Left kidney (tissue), 8 donors: ENCODE measurements at places on chromosomes 3 and 15. TPM values are rescaled to one million over a fixed set of nuclear protein-coding genes. Genes with fewer than 3 reads are reported as not detected.

Gene BLM
- 17.7 TPM for polyA plus RNA-seq

- no peak for DNase-seq
Observed at GRCh38 chr3:115550285-115550761, 73.0 kb upstream of the GAP43 start.

Gene C3orf70
- polyA plus RNA-seq = 9.9 TPM

Gene BRPF1
- polyA plus RNA-seq = 17.9 TPM

Gene SOX2
- 0.30 TPM for polyA plus RNA-seq

- DNase-seq = no peak
Observed at GRCh38 chr3:115975353-115975752, 352.0 kb downstream of the GAP43 start.

DNA sequence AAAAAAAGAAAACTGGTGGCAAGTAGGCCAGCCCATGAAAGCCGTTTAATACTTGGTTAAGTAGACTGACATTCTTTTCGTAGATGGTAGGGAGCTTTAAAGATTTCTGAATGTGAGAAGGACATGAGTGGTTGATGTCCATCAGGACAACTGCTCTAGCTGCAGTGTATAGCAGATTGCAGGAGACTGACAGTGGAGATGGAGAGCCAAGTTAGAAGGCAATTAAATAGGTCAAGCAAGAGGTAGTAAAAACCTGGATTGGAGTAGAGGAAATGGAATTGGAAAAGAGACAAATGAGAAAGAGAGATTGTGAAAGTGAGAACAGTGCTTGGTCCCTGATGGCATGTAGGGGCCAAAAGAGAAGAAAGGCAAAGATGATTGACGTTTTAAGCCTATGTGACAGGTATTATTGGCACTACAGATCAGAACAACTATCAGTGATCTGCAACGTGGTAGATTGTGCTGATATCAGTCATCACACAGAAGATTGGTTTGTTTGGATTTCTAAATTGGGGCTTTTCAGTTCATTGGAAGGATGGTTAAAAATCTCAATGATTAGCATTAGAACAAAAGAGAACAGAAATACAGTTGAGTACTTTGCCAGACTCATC lies 74.0 kb downstream of the CNTN4 start:
- no peak for DNase-seq

DNA sequence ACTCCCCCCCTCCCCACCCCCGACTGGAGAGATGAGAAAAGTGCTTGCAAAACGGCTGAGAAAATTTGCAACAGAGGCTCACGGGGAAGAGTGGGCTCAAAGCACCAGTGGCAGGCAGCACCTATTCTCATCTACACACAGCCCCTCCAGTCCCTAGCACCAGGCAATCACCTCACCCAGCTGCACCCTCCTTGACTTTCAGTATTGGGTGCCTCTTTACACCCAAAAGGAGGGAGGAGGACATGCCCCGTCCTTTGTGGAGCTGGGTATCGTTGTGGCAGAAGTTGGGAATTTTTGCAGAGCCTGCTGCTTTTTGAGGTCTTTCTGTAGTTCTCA lies 182.8 kb upstream of the TOPAZ1 start:
- DNase-seq = no peak

DNA sequence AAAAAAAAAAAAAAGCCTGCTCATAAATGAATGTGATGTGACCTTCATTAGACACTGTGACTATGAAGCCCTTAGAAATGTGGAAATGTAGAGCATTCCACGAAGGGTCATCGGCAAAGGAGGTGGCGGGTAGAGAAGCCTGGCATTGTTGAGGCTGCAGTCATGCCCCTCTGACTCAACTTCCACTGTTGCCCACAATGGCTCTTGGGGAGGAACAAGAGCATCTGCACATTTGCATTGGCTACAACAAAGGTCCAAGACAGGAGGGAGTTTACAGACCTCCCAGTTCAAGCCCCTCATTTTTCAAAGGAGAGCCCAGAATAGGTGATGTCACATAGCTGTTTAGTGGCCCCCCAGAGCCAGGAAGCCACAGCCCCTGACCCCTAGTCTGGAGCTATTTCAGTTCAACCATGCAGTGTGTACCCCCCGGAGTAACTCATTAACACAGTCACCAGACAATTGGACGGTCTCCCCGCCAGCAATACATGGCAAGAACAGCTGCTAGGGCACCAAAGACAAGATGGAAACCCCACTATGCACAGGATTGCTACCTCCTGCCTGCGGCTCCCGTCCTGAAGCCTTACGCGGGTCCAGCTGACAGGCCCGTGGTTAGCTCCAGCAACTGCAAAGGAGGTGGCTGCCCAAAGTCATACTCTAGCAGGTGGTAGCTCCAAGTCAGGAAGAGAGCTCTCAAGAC lies 56.2 kb downstream of the SH3BP5 start:
- DNase-seq = no peak

Gene ISLR2
- 0.93 TPM for polyA plus RNA-seq

DNA sequence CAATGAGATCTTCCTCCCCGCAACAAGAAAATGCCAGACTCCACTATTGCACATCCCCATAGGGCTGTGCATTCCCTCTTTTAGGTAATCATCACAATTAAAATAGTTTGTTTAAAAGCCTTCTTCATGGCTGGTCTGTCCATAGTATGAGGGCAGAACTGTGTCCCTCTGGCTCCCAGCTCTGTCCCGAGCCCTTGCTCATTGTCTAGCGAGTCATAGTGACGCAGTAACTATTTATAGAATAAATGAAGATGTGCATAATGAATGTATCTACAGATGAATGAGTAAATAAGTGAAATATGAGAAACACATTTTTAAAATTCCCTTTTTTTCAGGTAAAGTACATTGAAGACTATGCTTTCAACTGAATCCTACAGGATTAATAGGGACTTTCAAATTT lies 128.4 kb upstream of the TMC3 start:
- no peak for DNase-seq

DNA sequence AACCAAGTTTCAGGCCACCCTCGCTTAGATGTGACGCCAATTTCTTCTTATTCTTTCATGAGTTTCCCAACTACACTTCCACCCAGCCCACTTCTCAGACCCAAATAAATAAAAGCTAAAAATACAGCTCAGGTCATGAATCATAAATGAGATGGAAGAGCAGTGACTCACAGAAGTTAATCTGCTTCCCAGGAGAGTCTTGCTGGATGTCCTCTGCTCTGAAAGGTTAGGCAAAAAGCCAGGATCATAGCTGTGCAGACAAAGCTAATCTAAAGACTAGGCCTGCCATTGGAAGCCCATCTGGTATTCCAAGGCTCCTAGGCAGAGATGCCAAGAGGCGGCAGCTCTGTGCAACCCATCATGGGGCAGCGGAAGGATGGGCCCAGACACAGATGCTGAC lies 24.1 kb downstream of the SHC4 start:
- DNase-seq = no peak

- no peak for DNase-seq
Observed at GRCh38 chr15:88649753-88650551, 11.1 kb downstream of the ISG20 start.

Gene ARPIN
- polyA plus RNA-seq = 33.1 TPM

DNA sequence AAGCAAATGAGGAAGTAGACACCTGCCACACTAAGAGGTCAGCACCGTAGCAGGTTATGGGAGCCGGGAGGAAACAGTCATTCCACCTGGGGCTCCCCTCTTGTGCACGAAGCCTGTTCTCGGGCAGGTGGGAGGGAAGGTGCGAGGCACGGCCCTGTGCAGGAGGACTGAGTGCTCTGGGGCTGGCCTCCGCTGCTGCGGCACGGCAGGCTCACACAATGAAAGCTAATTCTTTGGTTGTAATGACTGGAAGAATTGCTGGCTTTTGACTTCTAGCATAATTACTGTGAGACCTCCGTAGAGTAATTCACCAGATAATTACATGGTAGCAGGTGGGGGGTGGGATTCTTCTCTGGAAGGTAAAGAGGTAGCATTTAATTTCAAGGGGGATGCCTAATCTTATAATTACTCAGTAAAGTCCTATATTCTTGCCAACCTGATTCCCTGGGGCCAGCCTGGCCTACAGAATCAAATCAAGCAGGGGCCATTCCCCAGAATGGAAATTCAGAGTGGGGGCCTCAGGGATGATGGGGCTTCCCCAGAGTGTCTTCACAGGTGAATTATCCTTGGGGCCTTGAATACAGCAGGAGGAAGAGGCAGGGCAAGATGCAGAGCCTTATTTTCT lies 129.1 kb downstream of the TPRA1 start:
- DNase-seq = no peak

Gene VPS33B
- 20.9 TPM for polyA plus RNA-seq

GRCh38 chr15:42730536-42730935 lies 6.4 kb downstream of the CDAN1 start:
- DNase-seq = no peak

Gene SEMA3G
- 19.1 TPM for polyA plus RNA-seq

GRCh38 chr3:36871379-36872126 lies 73.3 kb downstream of the TRANK1 start:
- no peak for DNase-seq

GRCh38 chr3:63981980-63982379 lies 41.3 kb downstream of the PSMD6 start:
- DNase-seq = no peak

DNA sequence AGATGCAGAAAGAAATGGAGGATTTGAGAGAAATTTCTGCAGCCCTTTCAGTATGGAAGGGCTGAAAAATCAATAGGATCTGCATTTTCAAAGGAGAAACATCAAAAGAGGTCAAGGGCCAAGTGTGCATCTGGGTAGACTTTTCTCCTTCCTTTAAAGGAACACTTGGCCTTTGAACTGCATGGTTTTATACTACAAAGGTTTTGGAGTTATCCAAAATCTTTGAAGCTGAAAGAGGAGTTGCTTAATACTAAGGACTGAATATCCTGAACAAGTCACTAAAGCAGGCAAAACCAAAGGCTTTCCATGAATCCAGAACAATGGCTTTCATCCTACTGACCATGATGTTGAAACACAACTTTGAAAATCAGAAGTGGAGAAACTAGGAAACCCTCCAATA lies 553.7 kb upstream of the LMCD1 start:
- DNase-seq = no peak

DNA sequence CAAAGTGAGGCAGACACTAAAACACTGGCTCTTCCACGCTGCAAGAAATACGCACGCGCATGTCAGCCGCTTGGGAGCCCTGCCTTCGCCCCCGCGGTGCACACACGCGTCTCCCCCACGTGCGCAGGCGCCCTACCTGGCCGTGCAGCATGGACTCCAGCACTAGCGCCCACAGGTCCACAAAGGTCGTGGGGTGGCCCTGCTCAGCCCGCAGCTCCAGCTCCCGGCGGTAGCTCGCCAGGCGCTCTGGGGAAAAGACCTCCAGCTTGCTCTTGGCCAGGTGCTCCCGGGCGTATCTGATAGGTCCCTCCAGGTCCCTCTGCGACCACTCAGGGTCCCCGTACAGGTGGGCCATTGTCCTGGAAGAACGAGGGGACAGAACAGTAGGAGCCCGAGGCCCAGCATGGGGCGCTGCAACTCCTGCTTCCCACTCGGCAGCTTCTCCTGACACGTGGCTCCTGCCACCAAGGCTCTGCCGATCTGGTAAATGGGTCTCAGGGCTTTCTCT lies 14.9 kb downstream of the PLA2G4D start:
- DNase-seq = no peak

DNA sequence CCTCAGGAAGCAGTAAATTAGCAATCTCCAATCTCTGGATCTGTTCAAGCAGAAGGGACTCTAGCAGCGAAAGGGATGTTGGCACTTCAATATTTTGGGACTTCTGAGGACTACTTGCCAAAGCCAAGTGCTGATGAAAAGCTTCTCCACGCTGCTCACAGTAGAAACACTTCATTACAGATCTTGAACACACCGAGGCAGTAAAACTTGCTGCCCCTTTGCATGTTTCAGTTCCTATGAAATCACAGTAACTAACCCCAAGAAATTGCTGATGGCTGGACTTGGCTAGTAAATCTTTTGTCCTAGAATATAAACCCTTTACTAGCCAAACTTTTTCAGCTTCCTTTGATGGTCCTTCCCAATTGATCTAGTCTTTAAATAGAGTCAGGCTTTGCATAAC lies 750.5 kb upstream of the GRM7 start:
- DNase-seq = no peak

GRCh38 chr15:73052653-73053397 lies 562 bp downstream of the NEO1 start:
- peak; percentile 81 for DNase-seq

DNA sequence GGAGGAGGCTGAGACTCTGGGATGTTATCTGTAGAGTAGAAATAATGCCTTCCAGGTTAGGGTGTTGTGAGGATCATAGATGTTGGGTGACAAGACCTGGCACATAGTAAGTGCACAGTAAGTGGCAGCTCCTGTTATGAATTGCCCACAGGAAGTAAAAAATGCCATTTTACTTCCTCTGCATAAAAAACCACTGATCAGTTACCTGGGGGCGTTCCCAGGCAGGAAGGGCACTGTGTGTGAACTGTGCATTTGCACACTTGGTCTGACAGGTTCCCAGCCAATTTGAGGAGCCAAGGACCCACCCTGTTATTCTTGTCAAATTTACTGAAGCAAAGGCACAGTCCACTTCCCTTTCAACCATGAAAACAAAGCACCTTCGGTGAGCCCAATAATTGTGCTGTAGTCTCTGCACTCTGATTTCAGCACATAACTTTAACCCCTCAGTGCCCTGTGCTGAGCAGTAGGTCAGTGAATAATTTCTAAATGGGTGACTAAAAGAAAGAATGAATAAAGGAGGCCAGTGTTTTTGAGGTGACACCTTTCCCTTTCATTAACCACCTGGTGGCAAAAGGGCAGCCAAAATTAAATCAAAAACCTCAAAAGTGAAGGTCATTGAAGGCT lies 85.8 kb upstream of the ARHGEF3 start:
- DNase-seq = no peak

DNA sequence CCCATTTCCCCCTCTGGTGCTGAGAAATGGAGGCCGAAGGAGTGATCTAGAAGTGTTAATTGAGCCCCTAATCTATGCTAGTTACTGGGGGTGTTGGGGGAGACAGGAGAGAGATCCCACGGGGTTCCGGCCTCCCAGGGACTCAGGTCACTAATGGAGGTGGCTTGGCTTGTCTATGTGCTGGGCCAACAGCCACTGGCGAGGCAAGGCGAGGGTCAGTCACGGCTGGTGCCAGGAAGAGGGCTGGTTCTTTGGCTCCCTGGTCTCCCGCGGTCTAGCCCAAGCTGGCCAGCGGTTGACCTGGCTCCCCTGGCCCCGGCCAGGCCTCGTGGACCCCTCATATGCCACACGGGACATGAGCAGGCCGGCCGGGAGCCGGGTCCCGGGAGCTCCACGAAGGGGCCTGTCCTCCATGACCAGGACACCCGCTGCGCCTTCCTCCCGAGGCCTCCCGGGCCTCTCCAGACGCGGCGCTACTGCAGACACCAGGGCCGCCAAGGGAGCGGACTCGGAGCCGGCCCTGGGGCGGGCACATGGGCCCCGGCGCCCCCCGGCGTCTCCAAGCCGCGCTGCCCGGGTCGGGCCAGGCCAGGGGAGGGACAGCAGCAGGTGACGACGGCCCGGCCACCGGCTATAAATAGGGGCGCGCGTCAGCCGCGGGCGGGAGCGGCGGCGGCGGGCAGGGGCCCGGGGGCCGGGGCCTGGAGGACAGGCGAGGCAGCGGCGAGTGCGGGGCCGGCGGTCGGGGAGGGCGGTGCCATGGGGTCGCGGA lies at the start of gene ALPK3:
Gene ALPK3 (plus strand): TSS at position 663 of the 772 bp plus-strand sequence. CDS start 97 bp downstream, at position 760.
- DNase-seq = no peak

Gene AEN
- polyA plus RNA-seq = 5.9 TPM
